ENCODE measurements at places on chromosomes 3 and 15.

DNA sequence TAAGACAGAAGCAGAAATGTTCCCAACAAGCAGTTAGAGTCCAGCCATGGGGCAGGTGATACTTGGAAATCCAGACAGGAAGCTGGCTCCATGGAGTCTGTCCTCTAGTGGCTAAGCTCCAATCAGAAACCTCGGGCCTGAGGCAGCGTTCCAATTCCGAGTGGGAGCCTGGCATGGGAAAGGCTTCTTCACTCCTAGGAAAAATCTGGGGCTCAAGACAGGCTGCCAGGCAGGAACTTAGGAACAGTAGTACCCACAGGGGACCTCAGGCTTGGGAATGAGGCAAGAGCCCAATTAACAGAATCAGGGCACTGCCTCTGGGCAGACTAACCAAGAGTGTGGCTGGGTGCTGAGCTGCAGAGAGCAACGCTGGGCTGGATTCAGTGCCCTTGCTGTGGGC, 6.2 kb upstream of the ATP13A4 start:
- DNase-seq: no peak

GRCh38 chr15:62900071-62900802, 142.3 kb upstream of the TPM1 start:
- no peak for DNase-seq

DNA sequence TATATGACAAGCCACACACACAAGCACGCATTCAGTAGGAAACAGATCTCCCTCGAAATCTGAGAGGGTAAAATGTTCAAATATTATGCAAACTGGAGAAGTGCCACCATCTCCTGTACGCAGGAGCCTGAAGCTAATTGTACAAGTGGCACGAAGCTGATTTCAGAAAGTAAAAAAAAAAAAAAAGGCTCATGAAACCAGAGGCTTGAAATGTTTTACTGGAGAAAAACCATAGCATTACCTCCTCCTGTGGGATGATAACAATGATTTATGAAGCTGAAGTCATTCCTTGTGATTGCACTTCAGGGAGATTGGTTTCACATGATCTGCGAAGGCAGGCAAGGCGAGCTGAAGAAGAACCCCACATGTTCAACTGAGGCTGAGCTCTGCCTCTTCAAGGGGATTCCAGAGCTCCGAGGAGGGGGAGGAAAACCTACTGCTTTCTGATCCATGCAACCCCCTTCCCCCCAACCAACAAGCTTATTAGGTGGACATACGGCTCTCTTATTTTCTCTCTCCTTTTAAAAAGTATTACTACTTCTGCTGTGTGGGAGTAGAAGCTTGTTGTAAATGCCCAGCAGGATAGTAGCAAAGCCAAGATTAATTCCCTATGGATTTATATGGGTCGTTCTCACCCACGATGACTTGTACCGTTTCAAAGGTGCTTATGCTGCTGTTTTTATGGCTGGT, 101.1 kb downstream of the GREM1 start:
- DNase-seq: no peak

DNA sequence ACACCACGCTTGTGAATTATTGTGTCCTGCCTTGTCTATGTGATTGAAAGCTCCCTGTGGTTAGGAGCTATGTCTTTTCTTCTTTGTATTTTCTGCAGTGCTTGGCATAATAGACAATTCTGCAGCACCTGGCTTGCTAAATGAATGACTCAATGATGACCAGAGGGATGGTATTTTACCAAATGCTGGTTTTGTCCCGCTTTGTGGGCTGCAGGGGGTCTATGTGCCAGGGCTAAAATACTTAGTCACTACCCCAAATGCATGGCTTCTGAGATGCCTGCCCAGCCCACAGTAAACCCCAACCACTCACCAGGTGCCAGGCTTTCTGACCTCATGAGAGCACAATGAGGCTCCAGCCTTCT, 50.9 kb downstream of the BOC start:
- no peak for DNase-seq

DNA sequence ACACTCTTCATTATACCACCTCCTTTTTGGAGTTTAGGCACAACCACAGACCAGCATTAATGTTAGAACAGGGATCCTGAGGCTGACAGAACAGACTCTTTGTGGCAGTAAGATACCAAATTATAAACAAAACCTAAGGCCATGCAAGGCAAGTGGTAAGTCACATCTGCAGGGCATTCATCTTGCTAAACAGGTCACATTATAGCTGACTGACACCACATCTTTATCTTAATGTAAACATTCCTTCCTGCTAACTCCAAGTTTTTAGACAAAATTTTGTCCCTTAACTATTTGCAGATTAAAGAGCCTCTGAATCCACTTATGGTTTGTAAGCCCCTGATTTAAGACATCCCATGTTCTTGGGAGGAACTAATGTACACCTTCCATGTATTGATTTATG, 500.6 kb downstream of the PYDC2 start:
- DNase-seq: no peak

GRCh38 chr15:29150515-29151483, 118.8 kb downstream of the NSMCE3 start:
- no peak for DNase-seq

GRCh38 chr3:120841264-120841663, 66.7 kb upstream of the STXBP5L start:
- no peak for DNase-seq

DNA sequence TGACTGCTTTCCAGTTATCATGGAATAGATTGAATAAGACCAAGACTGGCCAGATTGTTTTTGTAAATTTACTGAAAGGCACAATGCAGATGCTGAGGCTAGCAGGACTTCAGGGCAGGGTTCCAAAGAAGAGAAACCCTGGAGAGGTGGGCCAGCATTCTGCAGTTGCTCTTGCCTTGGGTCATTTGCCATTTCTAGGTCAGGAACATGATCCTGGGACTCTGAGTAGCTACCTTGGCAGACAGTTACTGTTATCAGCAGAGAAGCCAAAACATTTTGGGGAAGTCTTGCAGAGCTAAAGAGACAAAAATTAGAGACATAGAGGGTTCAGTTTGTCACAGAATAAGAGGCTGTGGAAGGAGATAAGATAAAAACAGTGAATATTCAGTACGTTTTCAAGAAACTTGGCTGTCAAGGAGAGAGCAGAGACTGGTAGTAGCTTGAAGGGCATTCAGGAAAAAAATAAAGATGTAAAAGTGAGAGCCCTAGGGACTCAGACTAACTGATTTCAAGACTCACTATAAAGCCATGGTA, 46.8 kb upstream of the MYRIP start:
- no peak for DNase-seq

DNA sequence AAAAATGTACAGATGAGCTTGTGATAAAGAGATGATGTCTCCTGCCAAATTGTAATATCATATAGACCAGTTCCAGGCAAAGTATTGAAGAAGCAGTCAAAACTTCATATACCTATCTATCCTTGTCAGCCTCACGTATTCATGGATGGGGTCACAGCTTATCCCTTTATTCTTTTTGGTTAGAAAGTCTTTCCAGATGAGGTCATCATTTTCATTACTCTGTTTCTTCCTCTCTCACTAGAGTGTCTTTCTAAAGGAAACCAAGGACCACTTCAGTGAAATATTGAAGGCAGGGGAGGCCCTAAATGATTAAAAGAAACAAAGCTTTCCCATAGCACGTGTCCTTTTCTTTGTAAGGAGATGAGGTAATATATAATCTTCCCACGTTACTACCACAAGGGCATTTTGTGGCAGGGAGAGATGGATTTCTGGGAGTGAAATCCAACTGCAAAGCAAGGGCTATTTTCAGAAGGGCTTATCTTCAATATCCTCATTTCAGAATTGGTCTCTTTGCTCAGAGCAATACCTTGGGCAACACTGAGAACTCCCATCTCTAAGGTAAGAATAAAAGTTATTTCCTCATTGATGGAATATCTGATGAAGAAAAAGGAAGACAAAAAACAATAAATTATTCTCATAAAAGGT, 260.2 kb downstream of the TIGIT start:
- no peak for DNase-seq

DNA sequence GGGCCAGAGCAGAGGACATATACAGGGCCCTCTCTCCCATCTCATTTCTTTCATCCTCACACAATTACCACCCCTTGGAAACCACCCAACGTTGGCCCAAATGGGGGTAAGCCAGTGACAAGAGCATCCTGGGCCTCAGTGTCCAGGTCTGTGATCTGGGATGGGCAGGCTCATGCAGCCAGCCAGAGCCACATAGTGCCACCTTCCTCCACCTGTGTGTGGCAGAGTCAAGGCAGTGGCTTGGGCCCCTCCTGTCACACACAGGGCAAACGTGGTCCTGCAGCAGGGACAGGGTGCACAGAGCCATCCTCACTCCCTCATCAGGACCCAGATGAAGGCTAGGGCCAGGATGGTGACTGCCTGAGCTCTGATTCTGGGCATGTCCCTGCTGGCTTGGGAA, 2.3 kb upstream of the MYL3 start:
- no peak for DNase-seq

- DNase-seq: no peak
These were observed 12.2 kb downstream of the TUBGCP4 start for GRCh38 chr15:43383070-43383469.

GRCh38 chr3:14378415-14378814, 24.0 kb upstream of the SLC6A6 start:
- DNase-seq: no peak

DNA sequence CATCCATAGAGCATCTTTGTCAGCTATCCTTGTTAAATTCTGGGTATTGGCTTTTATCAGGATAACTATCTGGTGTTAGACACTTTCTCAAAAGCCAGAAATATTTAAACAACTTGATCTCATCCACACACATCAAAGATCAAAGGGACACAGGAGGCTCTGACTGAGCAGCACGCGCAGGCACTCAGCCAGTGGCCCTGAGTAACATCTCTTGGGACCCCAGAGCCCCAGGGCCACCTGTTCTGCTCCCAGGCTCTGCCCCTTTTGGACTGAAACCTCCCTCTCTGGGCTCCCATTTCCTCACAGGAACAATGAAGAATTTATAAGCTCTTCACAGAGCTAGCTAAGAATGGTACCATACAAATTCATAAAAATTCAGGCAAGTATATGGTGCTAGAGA, 16.1 kb downstream of the ATP10A start:
- no peak for DNase-seq

- no peak for DNase-seq
These were observed 60.7 kb downstream of the B3GNT5 start for GRCh38 chr3:183313764-183314163.

GRCh38 chr15:64865998-64866520, 24.3 kb downstream of the PLEKHO2 start:
- no peak for DNase-seq

- DNase-seq: no peak
These were observed 19.9 kb upstream of the C3orf62 start for GRCh38 chr3:49296781-49297411.

DNA sequence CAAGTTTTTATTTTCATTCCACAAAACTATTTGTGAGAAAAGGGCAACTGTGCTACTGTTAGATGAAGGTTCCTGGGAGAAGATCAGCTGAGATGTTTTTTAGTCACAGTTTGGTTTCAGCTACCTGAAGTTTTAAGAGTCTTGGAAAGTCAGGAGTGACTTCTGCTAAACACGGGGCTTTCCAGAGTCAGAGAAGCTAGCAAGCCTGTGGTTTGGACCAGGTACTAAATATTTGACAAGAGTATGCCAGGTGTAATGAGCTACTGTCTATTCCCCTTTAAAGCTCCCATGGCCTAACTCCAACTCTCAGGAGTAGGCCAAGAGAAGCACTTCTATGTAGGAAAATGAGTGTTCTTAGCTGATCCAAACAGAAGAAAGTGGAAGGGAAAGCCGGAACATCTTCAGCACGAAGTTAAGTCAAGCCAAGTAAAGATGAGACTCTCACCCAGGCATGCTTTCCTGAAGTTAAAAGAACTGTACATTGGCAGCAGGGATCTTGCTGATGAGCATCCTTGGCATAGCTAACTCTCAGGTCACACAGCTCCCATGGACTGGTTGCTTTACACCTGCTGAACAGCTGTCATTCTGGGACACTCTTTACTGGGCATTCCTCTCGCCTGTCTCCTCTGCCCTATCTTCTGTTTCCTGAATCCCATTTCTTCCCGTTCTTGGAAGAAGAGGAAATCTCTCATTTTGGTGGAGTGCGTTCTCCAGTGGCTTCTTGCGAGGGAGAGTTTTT, 22.5 kb downstream of the TM4SF18 start:
- no peak for DNase-seq

- no peak for DNase-seq
These were observed 1013.3 kb downstream of the TUSC7 start for GRCh38 chr3:117722856-117723255.

DNA sequence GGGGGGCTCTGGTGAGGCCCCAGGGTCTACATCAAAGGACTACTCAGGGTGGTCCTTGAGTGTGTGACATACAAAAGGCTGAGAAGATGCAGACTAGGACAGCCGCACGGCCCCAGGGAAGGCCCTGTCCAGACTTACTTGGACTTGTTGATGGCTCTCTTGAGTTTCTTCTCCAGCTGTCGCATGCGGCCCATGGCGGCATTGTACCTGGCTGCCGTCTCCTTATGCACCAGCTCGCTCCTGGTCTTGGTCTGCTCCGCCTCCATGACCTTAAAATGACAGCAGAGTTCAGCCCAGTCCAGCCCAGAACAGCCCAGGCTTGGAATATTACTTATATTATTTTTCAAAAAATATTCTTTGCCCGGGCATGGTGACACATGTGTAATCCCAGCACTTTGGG, 56.0 kb downstream of the CAPN7 start:
- DNase-seq: no peak

GRCh38 chr3:185866555-185866954, 41.7 kb upstream of the IGF2BP2 start:
- DNase-seq: no peak

DNA sequence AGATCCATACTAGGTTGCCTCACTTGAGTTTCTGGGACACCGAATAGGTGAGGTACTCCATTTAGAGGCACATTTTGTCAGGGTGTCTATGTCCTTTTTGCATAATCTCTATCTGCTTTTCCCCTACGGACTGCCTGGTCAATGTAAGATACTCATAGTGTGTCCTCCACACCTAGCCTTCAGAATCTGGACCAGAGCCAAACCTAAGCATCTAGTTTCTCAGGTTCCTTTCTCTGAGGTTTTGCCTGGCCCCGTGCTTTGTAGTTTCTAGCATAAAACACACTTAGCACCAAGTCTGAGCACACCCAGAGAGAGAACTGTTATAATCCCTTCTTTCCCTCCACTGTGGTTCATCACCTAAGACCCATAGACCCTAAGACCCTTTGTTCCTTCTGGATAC, 105.9 kb upstream of the MLF1 start:
- DNase-seq: no peak

DNA sequence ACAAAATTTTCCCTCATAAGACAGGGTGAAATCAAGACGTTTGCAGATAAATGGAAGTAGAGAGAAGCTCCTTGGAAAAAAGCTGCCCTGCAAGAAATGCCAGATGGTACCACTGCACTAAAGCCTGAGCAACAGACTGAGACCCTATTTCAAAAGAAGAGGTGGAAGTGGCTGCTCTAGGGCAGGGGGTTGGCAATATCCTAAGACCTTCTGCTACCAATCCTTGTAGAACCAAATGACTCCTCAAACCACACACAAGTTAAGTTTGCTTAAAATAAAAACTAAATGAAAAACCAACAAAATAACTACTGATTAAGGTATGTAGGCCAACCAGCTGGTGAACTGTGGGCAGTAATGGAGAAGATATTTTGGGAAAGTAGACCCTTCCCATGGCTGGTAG, 21.3 kb downstream of the RAB43 start:
- DNase-seq: no peak

Data from liver (tissue), 10 donors.